ENCODE measurements at places on chromosomes 3 and 15.
A peak's percentile ranks its signal among the peaks of the same experiment; 100 is the strongest.

GRCh38 chr3:154062513-154062912, 58.7 kb upstream of the ARHGEF26 start:
- DNase-seq: no peak

GRCh38 chr15:69004011-69004410, 10.5 kb upstream of the NOX5 start:
- DNase-seq: no peak

GRCh38 chr3:171455603-171456550, 4.3 kb downstream of the TNIK start:
- DNase-seq: no peak

GRCh38 chr3:125317761-125318160, 57.4 kb downstream of the ZNF148 start:
- no peak for DNase-seq

GRCh38 chr15:42832576-42832975, 88.0 kb downstream of the TTBK2 start:
- no peak for DNase-seq

DNA sequence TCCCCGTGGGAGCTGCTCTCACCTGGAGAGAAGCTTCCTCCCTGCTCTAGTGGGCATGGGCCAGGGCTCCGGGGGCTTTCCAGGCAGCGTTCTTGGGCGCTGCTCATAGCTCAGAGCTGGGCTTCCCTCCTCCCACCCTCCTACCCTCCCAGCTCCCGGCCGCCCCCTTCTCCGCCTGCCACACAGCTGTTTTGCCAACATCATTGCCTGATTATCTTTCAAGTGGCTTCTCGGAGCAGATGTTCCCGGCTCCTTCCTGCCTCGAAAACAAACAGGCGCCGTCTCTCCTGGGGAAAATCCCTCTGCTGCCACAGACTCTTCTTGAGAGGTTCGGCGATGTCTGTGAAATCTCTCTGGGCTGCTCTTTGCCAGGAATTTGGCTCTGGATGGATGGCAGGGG, 195.6 kb downstream of the RPLP1 start:
- DNase-seq: no peak

- DNase-seq: no peak
These were observed 118.2 kb upstream of the RASGRP1 start for GRCh38 chr15:38682861-38683260.

DNA sequence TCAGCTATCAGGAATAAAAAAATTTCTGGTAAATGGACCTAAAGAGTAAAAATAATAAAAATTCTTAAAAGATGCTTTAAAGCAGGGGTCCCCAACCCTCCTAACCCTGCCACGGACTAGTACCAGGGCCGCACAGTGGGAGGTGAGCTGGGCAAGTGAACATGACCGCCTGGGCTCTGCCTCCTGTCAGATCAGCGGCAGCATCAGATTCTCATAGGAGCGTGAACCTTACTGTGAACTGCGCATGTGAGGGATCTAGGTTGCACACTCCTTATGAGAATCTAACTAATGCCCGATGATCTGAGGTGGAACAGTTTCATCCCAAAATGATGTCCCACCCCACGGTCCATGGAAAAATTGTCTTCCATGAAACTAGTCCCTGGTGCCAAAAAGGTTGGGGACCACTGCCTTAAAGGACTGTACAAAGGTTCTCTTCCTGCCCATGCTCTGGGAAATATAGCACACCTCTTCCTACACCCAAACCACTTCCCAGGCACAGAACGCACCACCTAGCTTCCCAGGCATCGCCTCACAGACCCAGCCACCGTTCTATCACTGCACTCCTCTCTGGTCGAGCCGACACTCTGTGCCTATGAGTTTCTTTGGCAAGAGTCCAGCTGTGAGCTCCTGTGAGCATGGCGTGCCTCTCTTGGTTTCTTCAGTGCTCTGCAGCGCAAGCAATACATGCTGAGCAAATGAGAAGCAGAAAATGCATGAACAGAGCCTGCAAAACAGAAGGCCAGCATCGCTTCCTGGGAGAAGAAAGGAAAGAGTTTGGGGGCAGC, 104.9 kb downstream of the OCA2 start:
- DNase-seq: no peak

DNA sequence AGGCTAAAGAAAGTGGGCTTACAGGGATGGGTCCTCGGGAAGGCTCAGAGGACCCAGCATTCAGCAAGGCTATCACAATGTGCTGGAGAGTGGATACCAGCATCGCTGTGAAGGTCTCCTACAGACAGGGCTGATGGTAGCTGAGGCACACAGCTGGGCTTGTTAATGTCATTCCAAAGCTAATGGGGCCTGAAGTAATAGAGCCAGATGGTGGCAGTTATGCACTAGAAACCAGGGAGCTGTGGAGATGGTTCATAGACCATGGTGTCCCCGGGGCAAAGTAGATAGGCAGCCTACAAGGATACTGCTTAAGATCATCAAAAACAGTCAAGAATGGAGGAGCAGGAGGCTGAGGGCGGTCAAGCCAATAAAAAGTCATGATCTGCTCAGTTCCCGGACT, 24.8 kb upstream of the BOC start:
- no peak for DNase-seq

GRCh38 chr15:83793069-83793468, 139.1 kb downstream of the ADAMTSL3 start:
- no peak for DNase-seq

- no peak for DNase-seq
These were observed 44.2 kb upstream of the GOLIM4 start for GRCh38 chr3:168139947-168140346.

- DNase-seq: no peak
These were observed 170.4 kb upstream of the LRRN1 start for GRCh38 chr3:3628676-3629328.

GRCh38 chr3:44106756-44107155, 134.9 kb upstream of the TOPAZ1 start:
- no peak for DNase-seq

DNA sequence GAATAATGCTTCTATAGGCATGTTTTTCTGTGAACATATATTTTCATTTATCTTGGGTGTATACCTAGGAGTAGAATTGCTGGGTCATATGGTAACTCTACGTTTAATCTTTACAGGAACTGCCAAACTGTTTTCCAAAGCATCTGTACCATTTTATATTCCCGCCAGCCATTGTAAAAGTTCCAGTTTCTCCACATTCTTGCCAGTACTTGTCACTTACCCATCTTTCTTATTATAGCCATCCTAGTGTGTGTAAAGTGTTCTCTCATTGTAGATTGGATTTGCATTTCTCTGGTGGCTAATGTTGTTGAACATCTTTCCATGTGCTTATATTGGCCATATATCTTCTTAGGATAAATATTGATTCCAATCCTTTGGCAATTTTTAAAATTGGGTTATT, 31.2 kb upstream of the CFAP20DC start:
- no peak for DNase-seq

GRCh38 chr3:9158865-9159630, 90.4 kb downstream of the SRGAP3 start:
- no peak for DNase-seq

DNA sequence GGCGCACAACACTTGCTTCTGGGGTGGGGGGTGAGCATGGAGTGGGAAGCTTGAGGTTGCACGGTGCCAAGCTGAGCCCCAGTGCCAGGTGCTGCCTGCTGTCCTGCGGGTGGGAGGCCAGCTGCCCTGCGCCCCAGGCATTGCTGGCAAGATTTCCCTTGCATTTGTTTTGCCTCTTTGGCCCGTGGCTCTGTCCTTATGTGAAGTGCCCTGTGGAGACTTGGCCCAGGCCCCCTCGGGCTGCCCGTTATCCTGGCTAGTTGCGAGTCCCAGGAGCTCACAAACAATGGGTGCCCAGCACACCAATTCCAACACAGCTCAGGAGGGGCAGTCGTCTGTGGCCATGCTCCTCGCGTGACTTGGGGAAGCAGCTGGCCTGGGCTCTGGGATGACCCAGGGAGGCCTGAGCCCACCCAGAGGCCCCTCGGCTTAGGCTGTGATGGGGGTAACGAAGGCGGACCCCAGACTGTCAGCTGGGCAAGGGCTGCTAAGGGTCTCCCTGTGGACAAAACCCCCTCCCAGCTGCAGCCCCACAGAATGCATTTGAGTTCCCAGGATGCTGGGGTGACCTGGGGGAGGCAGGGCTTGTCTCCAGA, 5.9 kb downstream of the C3orf22 start:
- peak; percentile 47 for DNase-seq

GRCh38 chr3:20104167-20104661, 64.0 kb downstream of the KAT2B start:
- DNase-seq: peak; percentile 75

DNA sequence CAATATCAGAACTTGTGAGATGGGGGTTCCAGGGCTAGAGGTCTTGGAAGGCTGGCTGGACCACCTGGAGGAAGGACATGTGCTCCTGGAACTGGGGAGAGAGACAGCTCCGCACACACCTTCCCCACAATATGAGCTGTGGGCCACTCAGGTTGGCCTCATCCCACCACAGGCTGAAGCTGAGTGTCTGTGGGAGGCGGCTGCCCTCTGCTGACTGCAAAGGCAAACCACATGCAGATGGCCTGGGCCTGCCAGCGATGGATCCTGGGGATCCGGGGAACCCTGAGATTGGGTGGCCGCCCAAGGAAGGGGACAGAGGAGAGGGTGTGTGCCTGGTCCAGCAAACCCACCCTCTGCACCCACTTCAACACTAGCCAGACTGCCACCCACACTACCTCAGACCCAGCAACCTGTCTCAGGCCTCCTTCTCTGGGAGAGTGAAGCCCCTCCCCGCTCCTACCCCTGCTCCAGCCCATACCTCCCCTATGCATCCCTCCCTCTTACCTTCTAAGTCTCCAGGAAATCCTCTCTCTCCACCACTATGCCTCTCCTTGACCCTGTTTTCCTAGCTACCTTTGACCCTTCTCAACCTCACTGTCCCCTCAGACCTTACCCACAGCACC, 44.8 kb downstream of the CYP11A1 start:
- no peak for DNase-seq

DNA sequence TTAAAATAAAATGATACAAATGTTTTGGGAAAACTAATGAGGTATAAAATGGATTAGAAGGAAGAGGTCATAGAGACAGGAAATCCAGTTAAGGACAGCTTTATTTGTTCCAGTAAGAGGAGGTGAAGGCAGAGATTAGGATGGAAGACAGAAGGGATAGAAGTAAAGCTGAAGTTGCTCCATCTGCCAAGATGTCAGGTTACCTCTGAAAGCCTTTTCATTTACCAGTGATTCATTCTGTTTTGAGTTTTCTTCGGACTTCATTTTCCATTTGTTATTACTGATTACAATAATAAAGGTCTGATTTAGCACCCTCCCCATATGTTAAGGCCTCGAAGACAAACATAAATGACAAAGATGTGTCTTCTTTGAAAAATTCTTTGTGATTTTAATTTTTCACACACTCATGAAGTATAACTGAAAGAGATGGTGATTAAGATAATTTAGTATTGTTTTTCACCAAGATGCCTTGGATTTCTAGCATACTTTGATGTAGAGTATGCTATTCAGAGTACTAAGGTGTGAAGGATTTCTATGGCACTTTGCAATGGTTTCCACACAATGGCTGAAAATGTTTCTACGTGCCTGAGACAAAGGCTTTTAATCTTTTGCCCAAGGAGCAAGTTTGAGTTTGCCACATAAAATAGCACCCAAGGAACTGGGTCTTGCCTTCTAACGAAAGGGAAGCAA, 75.4 kb upstream of the PLAAT1 start:
- no peak for DNase-seq

DNA sequence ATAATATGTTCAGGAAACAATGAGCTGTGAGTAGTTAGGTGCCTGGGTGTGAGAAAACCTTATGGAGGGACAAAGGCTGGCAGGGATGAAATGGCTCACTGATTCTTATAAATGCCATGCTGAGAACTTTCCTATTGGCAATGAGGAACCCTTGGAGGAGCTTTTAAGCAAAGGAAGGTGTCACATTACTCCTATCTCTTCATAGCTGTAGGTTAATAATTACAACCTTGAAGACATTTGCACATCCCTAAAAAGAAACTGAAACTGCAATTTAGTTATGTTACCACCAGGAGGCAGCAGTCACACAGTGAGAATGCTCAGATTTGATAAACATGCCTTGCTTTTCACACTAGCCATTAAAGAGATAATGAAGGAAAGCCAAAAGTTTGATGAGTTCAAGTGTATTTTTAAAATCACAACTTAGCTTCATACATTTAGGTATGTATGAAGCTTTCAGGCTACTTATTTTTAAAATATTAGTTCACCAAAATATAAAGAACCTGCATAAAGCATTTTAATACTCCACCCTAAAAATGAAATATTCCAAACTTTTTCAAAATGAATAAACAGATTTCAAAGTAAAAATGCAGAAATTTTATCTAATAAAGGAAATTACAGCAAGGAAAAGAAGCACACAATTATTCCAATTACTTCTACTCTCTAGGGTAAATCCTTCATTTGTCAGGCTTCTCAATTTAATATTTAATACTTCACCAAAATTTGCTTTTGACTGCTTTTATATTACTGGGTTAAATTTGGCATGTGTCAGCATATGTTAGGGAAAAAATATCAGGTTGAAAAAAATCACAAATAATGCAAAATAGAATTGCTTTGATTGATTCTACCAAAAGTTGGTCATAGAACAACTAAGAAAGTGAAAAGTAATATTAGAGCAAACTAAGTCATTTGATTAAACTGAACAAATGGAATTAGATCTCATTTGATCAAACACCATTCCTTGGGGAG, 136.9 kb upstream of the SLC2A2 start:
- no peak for DNase-seq

- peak; percentile 5 for DNase-seq
These were observed 8.1 kb downstream of the SEC13 start for GRCh38 chr3:10312861-10313260.

- peak; percentile 88 for DNase-seq
These were observed at the start of gene SH3BP5 for GRCh38 chr3:15332405-15333098. TSS of gene SH3BP5 (minus strand) at chr3:15332586. CDS start at chr3:15332408, 178 bp downstream.

- peak; percentile 82 for DNase-seq
These were observed 173.8 kb upstream of the BCL6 start for GRCh38 chr3:187919048-187919447.

GRCh38 chr15:42919799-42920518, 619 bp downstream of the TTBK2 start:
- peak; percentile 59 for DNase-seq

DNA sequence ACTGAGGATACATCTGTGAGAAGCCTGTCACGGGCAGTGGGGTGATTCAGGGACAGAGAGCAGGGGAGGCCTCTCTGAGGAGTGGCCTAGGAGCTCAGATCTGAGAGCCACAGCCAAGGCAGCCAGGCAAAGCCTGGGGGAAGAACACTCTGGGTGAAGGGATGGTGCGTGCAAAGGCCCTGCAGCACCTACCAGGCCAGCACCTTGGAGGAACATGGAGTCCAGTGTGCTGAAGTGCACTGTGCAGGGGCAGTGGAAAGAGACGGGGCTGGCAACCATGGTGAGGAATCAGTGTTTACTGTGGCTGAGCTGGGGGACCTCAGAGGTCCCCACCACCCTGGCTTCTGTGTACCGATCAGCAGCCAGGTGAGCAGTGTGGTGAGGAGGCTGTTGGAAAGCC, 48.0 kb downstream of the NUP210 start:
- no peak for DNase-seq

GRCh38 chr3:32316976-32317375, 74.7 kb upstream of the CMTM7 start:
- DNase-seq: no peak

DNA sequence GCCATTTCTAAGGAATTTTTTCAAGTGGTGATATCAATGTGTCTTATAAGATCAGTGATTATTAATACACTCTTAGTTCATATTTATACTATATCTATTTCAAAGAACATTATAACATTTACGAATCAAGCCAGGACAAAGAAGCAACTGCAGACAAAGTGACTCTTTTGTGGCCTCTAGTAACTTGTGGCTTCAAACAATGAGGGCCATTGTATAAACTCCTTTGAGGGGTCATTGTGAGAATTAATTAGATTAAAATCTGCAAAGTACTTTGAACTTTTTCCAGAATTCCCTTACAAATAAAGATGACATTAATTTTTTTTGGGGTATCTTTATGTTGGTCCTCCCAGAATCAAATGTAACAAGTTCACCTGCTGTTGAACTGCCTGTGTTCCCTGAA, 12.3 kb upstream of the SLC30A4 start:
- DNase-seq: no peak

Data from natural killer cell treated with Interleukin-12 subunit alpha and Interleukin-12 subunit beta and Interleukin-15 and Interleukin-18, amount 100 ng/mL, for 72 hours (primary cell).